ENCODE measurements at places on chromosomes 6 and 20.

DNA sequence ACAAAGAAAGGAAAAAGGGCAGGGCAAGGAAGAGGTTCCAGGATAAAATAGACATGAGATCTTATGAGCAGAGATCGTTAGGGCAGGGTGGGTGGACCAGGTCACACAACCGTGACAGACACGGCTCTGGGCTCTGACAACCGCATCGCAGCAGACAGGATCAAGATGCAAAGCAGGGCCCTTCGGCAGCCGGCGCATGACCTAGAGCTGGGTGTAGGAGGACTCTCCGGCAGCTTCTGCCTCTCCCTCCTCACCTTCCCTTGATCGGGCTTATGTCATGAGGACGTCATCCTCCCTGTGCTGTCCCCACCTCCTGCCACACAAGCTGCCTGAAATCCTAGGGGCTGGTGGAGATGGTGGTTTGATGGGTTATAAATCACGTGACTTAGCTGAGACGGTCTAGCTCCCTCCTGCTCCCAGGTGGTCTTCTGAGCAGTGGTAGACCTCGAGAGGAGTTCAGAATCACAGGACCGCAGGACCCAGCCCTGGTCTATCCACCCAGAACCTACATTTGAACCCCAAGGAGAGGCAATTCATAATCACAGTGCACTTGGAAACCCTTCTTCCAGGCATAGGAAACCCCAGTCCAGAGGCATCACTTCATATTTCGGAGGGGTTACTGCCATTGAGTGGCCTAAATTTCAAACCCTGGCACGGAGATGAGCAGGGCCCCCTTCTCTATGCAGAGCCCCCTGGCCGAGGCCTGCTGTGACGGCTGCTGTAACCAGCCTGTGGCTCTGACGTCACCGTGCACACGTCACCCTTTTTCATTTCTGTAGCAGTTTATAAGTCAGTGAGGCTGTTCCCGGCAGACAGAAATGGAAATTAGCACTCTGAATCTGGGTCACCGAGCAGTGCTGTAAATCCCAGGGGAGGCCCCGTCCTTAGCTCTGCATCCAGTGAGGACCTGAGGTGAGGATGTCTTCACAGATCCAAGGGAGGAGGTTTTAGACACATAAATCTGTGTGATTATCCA lies 8.7 kb upstream of the CCR6 start:
- no peak for DNase-seq

DNA sequence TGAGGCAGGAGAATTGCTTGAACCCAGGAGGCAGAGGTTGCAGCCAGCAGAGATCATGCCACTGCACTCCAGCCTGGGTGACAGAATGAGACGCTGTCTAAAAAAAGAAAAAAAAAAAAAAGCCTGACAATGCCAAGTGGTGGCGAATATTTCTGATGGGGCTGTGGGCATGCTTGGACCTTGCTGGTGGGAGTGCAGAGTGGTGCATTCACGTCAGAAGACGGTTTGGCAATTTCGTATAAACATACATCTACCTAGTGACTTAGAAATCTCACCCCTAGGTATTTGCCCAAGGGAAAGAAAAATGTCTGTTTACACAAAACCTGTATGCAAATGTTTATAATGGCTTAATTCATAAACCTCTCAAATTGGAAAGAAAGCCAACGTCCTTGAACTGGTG lies 33.6 kb downstream of the CTCFL start:
- no peak for DNase-seq

- DNase-seq, result no peak
These were observed 887 bp downstream of the TSPYL1 start for GRCh38 chr6:116278854-116279231.

GRCh38 chr6:55286824-55287223 lies 40.4 kb upstream of the GFRAL start:
- DNase-seq, result no peak
